ENCODE measurements at places on chromosomes 13 and 19.

GRCh38 chr13:77316430-77316829 lies 10.5 kb downstream of the MYCBP2 start:
- no peaks in the 10 kb centered on the region for H3K27me3 ChIP-seq
- H3K36me3 ChIP-seq, result no peaks in the 10 kb centered on the region
- H3K4me3 ChIP-seq, result no peak overlapping the region
- no peak overlapping the region for H3K27ac ChIP-seq
- DNase-seq, result no peak
- peaks cover 69% of the 10 kb centered on the region for H3K4me1 ChIP-seq

DNA sequence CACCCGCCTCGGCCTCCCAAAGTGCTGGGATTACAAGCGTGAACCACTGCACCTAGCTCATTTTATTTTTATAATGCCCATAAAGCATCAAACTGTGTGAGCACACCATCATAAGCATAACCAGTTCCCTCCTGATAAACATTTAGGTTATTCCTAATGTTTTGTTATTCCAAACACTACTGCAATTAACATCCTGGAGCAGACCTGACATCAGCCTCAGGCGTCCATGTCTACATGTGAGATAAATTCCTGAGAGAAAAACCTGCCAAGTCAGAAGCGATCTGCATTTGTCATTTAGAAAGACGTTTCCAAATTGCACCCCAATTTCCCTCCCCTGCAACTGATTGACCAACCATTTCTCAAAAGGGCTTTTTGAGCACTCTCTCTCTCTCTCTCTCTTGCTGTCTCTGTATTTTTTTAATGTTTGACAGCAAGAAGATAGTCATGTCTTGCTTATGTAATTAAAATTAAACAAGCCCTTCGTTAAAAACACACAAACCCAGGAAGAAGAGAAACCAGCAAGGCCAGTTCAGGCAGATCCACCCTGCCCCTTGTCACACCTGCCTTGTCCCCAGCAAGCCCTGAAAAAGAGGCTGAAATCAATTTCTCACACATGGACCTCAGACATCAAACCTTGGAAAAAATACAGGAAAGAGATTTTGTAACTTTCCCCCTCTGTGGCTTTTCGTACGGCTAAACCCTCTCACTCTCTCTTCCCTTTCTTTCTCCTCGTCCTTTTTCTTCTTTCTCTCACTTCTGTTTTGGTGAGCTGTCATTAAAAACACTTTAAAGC lies 9.9 kb downstream of the LYPD3 start:
- no peaks in the 10 kb centered on the region for H3K4me1 ChIP-seq
- no peaks in the 10 kb centered on the region for H3K27me3 ChIP-seq
- DNase-seq, result no peak
- H3K4me3 ChIP-seq, result no peak overlapping the region

GRCh38 chr19:43470288-43470687 lies 4.9 kb upstream of the LYPD3 start:
- H3K27ac ChIP-seq, result no peak overlapping the region
- no peak overlapping the region for H3K4me3 ChIP-seq
- no peaks in the 10 kb centered on the region for H3K27me3 ChIP-seq
- peaks cover 54% of the 10 kb centered on the region for H3K4me1 ChIP-seq

DNA sequence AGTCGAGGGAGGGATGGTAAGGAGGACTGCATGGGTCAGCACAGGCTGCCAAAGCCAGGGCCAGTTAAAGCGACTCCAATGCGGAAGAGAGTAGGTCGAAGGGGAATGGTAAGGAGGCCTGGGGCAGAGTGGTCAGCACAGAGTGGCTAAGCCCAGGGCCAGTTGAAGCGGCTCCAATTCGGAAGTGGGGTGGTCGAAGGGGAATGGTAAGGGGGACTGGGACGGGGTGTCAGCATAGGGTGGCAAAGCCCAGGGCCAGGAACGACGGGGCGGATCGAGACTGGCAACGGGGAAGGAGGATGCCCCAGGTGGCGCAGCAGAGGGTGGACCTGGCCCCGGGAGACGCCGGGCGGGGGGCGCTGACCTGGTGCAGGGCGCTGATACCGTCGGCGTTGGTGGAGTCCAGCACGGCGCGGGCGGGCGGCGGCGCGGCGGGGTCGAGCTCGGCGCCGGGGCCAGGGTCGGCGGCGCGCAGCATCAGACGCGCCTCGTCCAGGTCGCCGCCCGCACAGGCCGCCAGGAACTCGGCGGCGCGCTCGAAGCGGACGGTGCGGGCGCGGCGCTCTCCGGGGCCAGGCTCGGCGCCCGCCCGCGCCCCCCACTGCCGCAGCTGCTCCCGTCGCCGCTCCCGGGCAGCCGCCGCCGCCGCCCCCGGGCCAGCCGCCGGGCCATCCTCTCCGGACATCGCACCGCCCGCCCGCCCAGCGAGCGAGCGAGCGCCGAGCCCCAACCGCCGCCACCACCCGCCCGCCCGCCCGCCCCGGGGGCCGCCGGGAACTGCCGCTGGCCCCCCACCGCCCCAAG lies at the start of gene PPP1R12C:
Gene PPP1R12C (minus strand): TSS at position 779 of the 804 bp plus-strand sequence. CDS start 94 bp downstream, at position 685.
- no peaks in the 10 kb centered on the region for H3K36me3 ChIP-seq
- H3K27ac ChIP-seq, result peak within 1 kb of the TSS; percentile 74
- DNase-seq, result no peak

DNA sequence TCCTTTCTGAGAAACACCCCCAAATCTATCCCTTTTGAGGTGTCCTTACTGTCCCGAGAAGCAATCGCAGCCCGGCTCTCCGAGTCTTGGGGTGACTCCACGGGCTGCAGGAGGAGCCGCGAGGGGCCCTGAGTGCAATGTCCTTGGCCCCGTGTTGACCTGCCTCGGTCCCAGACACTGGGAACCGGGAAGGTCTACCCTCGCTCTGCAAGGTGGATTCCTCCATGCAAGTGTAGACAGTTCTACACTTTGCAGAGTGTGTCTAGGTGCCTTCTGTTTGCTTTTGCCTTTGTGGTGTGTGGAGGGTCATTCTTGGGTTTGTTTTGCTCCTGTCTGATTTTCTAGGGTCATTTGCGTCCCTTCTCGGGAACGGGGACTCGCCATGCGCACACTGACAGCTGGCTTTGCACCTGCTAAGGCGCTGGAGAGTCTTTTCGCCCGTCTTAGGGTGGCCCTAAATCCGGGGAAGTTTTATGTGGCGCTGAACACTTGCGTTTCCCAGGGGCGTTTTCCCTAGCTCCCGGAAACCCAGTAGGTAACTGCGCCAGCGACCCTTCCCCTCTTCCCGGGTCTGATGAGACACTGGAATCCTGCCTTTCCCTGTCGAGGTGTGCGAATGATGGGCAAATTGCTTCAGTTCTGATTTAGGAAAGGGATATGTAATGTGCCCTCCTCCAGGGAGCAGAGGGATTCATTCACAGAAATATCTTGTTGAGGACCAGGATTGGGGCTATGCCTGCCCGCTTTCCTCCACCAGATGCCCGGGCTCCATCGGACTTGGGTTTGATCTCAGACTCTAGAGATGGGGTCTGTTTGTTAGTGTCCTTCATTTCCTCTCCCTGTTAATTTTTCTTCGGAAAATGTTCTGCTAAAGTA lies 755 bp downstream of the SERTM1 start:
- no peak overlapping the region for H3K27ac ChIP-seq
- H3K4me1 ChIP-seq, result no peaks in the 10 kb centered on the region
- no peak for DNase-seq
- no peaks in the 10 kb centered on the region for H3K36me3 ChIP-seq
- no peak overlapping the region for H3K4me3 ChIP-seq

All from CD8-positive, alpha-beta memory T cell (primary cell).